Melanocyte of skin (primary cell): ENCODE measurements at places on chromosomes 16 and 17. TPM values are rescaled to one million over a fixed set of nuclear protein-coding genes. Genes with fewer than 3 reads are reported as not detected.

Gene TNFSF13
- 2.4 and 3.3 TPM in 2 replicates for total RNA-seq

Gene STH
- not detected in 2 replicates for total RNA-seq

Gene C16orf89
- total RNA-seq = not detected in 2 replicates

Gene PRDM7
- 14.2 and 30.6 TPM in 2 replicates for total RNA-seq

Gene CD300A
- not detected in 2 replicates for total RNA-seq

Gene CDH11
- 1.00 and 2.9 TPM in 2 replicates for total RNA-seq

Gene ADAMTS18
- not detected in 2 replicates for total RNA-seq

Gene CLEC3A
- total RNA-seq = not detected in 2 replicates

Gene ASGR2
- not detected in 2 replicates for total RNA-seq

Gene TERB1
- under 0.01 TPM in 1 of 2 replicates, not detected in the other for total RNA-seq

Gene ASPSCR1
- total RNA-seq = 23.6 and 26.8 TPM in 2 replicates

Gene KRTAP3-1
- total RNA-seq = not detected in 2 replicates

Gene CHD9NB
- 0.77 and 1.3 TPM in 2 replicates for total RNA-seq

Gene CACNG5
- not detected in 2 replicates for total RNA-seq

Gene GNGT2
- not detected in 2 replicates for total RNA-seq

Gene SLC5A11
- total RNA-seq = under 0.01 and 0.15 TPM in 2 replicates

Gene ZNF48
- total RNA-seq = 5.7 and 8.9 TPM in 2 replicates

Gene CACNG3
- not detected in 2 replicates for total RNA-seq

Gene WFDC1
- 10.7 and 31.0 TPM in 2 replicates for total RNA-seq

Gene CRISPLD2
- total RNA-seq = 2.0 and 2.7 TPM in 2 replicates

Gene TNFAIP1
- total RNA-seq = 34.4 and 35.3 TPM in 2 replicates

Gene XAF1
- total RNA-seq = 150 and 215 TPM in 2 replicates

Gene HOXB9
- under 0.01 TPM in 1 of 2 replicates, not detected in the other for total RNA-seq

Gene FBXO39
- total RNA-seq = 1.00 and 1.2 TPM in 2 replicates

Gene HOXB5
- total RNA-seq = not detected in 2 replicates

Gene KRTAP1-1
- total RNA-seq = not detected in 2 replicates
